ENCODE measurements at places on chromosomes 1 and 21.
A peak's percentile ranks its signal among the peaks of the same experiment; 100 is the strongest.

GRCh38 chr1:172144445-172145061 is 275.9 kb upstream of the C1orf105 start:
- no peak for DNase-seq

DNA sequence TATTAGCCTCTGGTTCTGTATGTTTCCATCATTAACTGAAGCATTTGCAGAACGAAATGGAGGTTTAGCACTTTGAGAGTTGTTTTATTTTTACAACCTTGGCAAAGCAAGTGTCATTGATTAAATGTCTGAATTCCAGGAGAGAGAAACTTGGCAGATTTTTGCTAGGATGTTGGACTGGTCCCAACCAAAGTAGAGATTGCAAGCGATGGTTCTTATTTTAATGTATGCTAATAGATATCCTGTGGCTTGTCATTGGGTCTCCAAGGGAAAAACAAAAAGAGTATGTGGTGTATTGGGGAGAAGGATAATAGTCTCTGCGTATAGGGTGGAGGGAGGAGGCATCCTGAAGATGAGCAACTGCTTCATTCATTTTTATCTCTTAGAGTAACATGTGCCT is 457.2 kb upstream of the RUNX1 start:
- no peak for DNase-seq

DNA sequence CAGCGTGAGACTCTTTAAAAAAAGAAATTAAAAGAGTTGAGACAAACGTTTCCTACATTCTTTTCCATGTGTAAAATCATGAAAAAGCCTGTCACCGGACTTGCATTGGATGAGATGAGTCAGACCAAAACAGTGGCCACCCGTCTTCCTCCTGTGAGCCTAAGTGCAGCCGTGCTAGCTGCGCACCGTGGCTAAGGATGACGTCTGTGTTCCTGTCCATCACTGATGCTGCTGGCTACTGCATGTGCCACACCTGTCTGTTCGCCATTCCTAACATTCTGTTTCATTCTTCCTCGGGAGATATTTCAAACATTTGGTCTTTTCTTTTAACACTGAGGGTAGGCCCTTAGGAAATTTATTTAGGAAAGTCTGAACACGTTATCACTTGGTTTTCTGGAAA is 31.2 kb downstream of the IFNAR1 start:
- DNase-seq = no peak

- DNase-seq = no peak
Measured at GRCh38 chr1:63563745-63564144, 29.5 kb upstream of the PGM1 start.

- no peak for DNase-seq
Measured at GRCh38 chr1:232980355-232980978, 30.1 kb downstream of the NTPCR start.

DNA sequence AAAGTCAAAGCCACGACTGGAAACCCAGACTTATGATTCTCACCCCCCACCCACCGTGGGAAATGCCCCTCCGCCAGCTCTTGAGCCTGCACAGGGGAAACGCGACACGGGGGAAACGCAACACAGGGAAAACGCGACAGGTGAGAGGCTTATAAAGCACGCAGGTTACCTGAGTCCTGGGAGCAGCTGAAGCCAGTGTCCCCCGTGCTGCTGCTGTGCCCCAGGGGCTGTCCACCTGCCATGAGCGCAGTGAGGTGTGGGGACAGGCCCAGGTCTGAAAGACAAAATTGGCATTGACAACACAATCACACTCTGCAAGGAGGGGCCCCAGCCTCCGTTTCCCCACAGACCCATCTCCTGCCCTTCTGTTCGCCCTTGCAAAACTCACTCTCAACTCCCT is 46.3 kb downstream of the GPR161 start:
- no peak for DNase-seq

DNA sequence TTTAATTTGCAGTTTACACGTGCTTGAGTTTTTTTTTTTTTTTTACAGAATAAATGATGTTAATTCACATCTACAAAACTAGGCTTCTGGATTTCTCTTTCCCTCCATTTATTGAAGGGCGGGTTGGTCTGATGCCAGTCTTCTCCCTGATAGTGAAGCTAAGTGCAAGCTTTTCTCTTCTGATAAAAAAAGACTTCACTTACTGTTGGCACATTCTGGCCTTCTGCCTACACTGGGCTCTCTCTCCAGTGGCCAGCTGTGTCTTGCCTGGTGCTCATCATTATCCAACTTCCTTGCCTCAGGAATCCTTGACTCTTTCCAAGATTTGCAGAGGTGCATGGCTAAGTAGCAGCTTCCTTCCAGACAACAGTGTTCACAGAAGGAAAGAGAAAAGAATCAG is 7.6 kb upstream of the RAP1A start:
- DNase-seq = no peak

- DNase-seq = no peak
Measured at GRCh38 chr1:233251201-233251720, 44.3 kb downstream of the PCNX2 start.

GRCh38 chr1:205318231-205318991 is 3.1 kb downstream of the NUAK2 start:
- DNase-seq = no peak

- no peak for DNase-seq
Measured at GRCh38 chr1:59427155-59427554, 130.3 kb downstream of the FGGY start.

GRCh38 chr1:87450136-87450535 is 121.5 kb downstream of the LMO4 start:
- DNase-seq = no peak

GRCh38 chr1:178498896-178499675 is 2.3 kb upstream of the CLEC20A start:
- DNase-seq = no peak

- DNase-seq = no peak
Measured at GRCh38 chr1:82472489-82473131, 671.9 kb downstream of the ADGRL2 start.

GRCh38 chr1:29786791-29787732 is 550.7 kb downstream of the PTPRU start:
- no peak for DNase-seq

GRCh38 chr21:44282370-44282769 is 3.3 kb upstream of the AIRE start:
- DNase-seq = no peak

- DNase-seq = no peak
Measured at GRCh38 chr1:51472359-51472758, 46.7 kb downstream of the EPS15 start.

- no peak for DNase-seq
Measured at GRCh38 chr1:25065795-25066238, 135.7 kb upstream of the RUNX3 start.

- peak; percentile 18 for DNase-seq
Measured at GRCh38 chr1:203046984-203047630, 20.8 kb downstream of the PPFIA4 start.

DNA sequence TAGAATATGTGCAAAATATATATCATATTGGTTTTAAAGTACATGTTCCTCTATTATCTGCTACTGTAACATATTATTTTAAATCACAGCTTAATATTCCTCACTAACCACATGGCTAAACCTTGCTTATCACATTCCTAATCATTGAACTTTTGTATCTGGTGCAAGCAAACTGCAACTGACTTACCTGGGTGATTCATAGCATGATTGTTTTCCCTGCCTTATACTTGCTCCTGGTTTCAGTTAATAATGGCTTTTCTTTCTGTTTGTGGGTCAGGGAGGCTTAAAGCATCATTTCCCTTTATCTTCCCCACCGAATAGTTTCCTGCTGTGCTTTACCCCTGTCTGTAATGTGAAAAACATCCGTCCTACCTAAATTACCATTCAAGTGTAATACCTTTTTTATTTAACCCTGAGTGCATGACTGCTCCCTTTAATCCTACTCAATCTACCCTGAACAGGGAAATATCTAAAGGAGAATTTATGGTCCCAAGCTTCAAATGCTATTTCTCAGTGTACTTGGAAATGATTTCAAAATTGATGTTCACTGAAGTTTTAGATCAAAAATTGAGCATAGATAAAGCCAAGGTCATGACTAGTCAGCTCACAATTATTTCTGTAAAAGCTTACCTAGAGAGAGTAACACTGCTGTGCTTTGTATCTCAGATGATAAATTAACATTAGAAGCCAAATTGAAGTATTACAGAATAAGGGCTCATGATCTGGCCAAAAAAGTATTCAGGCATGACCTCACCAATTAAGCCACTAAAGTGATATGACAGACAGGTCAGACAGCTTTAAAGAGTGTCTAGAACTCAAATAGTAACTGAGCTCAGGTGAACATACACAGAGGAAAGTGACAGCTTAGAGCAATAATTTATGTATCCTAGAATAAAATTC is 507.1 kb downstream of the BRINP3 start:
- DNase-seq = no peak

- peak; percentile 35 for DNase-seq
Measured at GRCh38 chr1:212132025-212132424, 96.5 kb downstream of the DTL start.

- DNase-seq = peak; percentile 53
Measured at GRCh38 chr1:40868051-40868723, 6.0 kb upstream of the CITED4 start.

GRCh38 chr1:202017749-202018467 is 7.5 kb downstream of the ELF3 start:
- no peak for DNase-seq

DNA sequence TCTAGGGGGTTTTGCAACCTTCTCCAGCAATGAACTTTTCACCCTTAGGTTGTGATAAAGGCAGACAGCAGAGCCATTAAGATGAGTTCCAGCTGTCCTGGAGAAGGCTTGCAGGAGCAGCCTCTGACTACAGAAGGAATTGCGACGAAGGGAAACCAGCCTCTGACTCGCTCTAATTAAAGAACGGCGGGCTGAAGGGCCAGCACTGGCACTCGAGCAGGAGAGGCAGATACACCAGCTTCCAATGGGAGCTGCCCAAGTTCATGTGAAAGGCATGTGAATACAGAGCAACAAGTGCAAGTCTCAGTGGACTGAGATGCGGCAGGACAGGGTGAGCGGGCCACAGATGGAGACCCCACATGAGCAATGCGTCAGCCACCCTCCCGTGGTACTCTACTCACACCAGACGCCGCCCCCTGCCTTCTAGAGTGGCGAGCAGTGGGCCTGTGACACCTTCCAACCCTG is 15.7 kb downstream of the RCC2 start:
- DNase-seq = no peak

GRCh38 chr1:174023440-174023839 is 1.3 kb upstream of the RC3H1 start:
- no peak for DNase-seq

GRCh38 chr1:115210302-115210711 is 121.0 kb upstream of the TSPAN2 start:
- DNase-seq = no peak

DNA sequence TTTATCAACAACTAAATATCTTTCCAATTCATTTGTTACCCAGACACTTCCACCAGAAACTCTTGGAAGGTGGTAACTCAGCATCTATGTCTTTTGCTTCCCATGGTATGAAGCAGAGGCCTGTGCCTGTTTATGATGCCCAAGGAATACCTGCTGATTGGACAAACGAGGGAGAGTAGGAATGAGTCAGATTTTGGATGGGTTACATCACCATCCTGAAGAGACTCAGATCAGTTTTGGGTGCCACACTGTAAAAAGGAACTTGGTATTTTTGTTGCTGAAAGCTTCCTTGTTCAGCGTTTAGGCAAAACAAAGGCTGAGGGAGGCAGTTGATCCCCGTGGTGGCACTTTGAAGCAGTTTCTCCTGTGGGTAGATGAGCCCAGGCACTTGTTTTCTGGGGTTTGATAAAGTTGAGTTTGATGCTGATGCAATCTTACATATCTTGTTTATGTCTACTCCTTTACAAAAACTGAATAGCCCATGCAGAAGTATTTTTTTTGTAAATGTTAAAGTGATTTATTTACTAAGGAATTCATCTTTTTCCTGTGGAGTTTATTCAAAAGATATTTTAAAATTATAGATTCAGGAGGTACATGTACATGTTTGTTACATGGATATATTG is 26.7 kb upstream of the CYP4X1 start:
- peak; percentile 1 for DNase-seq

- no peak for DNase-seq
Measured at GRCh38 chr1:74464037-74464436, 48.4 kb downstream of the LRRC53 start.

DNA sequence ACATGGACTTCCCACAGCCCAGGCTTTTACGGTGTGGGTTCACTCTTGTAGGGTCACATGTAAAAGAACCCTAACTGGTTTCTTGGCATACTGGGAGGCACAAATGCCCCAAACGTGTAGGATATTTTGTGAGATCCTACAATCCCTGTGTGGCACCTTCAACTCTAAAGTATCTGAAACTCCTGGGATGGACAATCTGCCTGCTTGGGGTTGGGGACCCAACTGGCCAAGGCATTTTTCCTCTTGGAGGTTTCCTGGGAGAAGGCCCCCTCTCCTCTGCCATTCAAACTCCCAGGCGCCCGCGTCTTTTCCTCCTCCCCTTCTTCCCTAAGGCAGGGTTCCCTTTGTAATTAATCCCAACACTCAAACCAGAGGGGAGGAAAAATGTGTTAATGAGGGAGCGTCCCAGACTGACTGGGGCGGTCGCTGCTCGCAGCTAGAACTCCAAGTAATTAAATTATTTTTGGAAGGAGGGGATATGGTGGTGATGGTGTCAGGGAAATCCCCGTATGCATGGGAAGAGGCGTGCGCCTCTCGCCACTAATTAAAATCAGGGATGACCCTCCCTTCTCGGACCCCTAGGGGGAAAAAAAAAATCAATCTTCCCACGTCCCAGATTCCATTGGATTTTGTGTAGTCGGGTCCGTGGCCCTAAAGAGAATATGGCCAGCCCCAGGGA is 681 bp upstream of the VANGL2 start:
- no peak for DNase-seq

DNA sequence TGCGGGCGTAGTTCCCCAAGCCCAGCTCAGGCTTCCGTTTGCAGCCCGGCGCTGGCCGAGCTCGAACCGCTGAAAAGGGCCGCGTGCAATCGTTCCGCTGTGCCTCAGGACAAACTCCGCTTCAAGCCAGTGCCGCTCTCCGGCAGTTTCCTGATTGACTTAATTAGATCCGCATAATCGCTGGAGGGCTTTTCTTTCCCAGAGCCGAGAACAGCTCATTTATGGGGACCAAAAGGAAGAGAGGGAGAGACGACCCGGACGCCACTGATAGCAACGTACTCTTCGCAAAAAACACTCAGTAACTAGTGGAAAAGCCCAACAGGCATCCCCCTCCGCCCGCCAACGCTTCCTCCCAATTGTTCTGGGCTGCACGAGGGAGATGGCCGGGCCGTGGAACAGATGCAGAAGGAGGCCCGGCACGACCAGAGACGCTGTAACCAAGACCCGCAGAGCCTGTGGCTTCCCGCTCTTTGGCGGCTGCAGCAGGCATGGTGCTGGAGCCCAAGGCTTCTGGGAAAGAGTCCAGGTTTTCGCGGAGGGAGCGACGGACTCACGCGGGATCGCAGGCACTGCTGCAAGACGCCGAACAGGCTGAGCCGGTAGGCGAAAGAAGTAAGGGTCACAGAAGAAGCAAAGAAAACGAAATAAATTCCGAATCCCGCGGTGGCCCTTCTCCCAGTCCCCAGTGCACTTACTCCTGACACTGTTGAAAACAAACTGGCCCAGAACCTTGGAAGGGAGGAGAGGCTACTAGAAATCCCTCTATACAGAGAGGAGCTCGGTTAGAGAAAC is 3.6 kb upstream of the FOXD2 start:
- DNase-seq = no peak

All from activated CD4-positive, alpha-beta T cell treated with anti-CD3 and anti-CD28 coated beads, Interleukin-10, Interleukin-2, amounts not matched to agents 100 ng/mL and 50 ng/mL, durations not matched to agents 16 hours and 8 hours (primary cell).